ENCODE measurements at places on chromosomes 3 and 15. TPM values are rescaled to one million over a fixed set of nuclear protein-coding genes. Genes with fewer than 3 reads are reported as not detected.

CGGBP1 gene
- 111 TPM for total RNA-seq

- no peaks in the 10 kb centered on the region for H3K36me3 ChIP-seq
- H3K27ac ChIP-seq, result no peak overlapping the region
- H3K4me3 ChIP-seq, result no peak overlapping the region
- peaks cover 20% of the 10 kb centered on the region for H3K27me3 ChIP-seq
- no peak for DNase-seq
These were observed 47.5 kb downstream of the CORO2B start for GRCh38 chr15:68626283-68626682.

DNA sequence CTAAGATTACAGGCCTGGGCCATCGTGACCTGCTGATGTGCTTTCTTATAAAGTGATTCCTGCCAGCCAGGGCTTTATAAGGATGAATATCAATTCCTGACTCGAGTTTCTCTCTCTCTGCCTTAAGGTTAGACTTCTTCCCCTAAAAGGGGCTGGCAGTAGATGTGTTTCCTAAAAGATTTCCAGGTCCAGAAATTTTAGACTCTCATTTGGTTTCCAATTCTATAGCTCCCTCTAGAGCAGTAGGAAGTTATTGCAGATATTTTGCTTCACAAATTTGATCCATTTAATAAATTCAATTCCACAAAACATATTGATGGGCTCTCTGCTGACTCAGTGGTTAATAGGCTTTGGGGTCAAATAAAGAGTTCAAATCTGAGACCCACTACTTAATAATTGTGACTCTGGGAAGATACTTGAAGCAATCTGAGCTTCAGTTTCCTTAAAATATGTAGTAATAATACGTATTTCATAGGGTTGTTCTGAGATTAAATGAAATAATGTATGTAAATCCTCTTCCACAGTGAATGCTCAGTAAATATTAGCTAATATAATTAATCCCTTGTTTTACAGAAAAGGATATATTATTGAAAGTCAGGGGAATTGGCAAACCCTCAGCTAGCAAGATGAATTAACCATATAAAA, 2.1 kb downstream of the TRIM69 start:
- H3K36me3 ChIP-seq, result peaks cover 6% of the 10 kb centered on the region
- H3K27me3 ChIP-seq, result no peaks in the 10 kb centered on the region
- H3K4me3 ChIP-seq, result peak overlapping the region; percentile 73
- peaks cover 38% of the 10 kb centered on the region for H3K4me1 ChIP-seq
- peak overlapping the region; percentile 51 for H3K27ac ChIP-seq
- no peak for DNase-seq

- H3K27ac ChIP-seq, result no peak overlapping the region
- no peaks in the 10 kb centered on the region for H3K4me1 ChIP-seq
- peaks cover 9% of the 10 kb centered on the region for H3K27me3 ChIP-seq
These were observed 110.7 kb upstream of the IL12A start for GRCh38 chr3:159877924-159878323.

GRCh38 chr3:178117641-178118040, 418.6 kb upstream of the KCNMB2 start:
- no peaks in the 10 kb centered on the region for H3K36me3 ChIP-seq
- no peak for DNase-seq
- H3K27ac ChIP-seq, result no peak overlapping the region
- H3K4me3 ChIP-seq, result no peak overlapping the region

DNA sequence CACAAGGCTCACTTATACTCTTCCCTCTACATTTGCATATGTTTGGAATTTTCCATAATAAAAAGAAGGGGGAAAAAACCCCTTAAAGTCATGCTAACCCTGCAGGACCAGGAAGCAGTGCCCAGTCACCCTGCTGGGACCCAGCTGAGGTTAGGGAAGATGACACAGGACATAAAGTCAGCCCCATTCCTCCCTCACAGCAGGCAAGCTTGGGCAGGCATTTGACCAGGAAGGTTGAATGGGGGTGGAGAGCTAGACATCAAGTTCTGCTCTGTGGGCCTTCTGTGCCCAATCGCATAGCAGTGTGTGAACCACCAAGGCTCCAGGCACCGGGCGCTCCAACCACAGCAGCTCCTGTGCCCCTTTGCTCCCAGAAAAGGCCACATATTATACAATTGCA, 7.1 kb upstream of the HDAC11 start:
- no peaks in the 10 kb centered on the region for H3K36me3 ChIP-seq
- H3K27ac ChIP-seq, result no peak overlapping the region
- H3K4me1 ChIP-seq, result no peaks in the 10 kb centered on the region
- H3K27me3 ChIP-seq, result peaks cover 11% of the 10 kb centered on the region
- no peak overlapping the region for H3K4me3 ChIP-seq
- no peak for DNase-seq

- no peak for DNase-seq
- no peak overlapping the region for H3K4me3 ChIP-seq
- peaks cover 2% of the 10 kb centered on the region for H3K27me3 ChIP-seq
- H3K27ac ChIP-seq, result no peak overlapping the region
These were observed 14.6 kb upstream of the TFRC start for GRCh38 chr3:196096382-196096953.

- H3K27me3 ChIP-seq, result peaks cover 11% of the 10 kb centered on the region
- H3K27ac ChIP-seq, result no peak overlapping the region
- H3K4me1 ChIP-seq, result no peaks in the 10 kb centered on the region
These were observed 86.2 kb downstream of the FBN1 start for GRCh38 chr15:48559285-48559684.

- no peak for DNase-seq
- H3K27me3 ChIP-seq, result peaks cover 36% of the 10 kb centered on the region
- peaks cover 1% of the 10 kb centered on the region for H3K4me1 ChIP-seq
- H3K36me3 ChIP-seq, result no peaks in the 10 kb centered on the region
These were observed 37.4 kb upstream of the CCDC174 start for GRCh38 chr3:14614189-14614588.

DNA sequence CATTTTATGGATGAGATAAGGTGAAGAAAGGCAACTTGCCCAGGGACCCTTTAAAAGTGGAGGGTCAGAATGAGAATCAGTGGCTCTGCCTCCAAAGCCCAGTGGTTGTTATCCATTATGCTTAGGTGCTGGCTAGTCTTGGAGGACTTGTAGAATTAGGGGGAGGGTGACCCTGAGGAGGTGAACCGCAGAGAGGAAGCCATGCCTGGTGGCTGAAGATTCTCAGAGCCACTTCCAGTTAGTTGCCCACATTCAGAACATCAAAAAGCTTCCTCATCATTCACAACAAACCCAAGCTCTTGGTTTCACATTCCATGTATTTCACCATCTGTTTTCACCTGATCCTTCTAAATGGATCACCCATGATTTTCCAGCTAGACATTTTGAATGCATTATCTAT, 11.2 kb downstream of the EBLN2 start:
- H3K36me3 ChIP-seq, result no peaks in the 10 kb centered on the region
- H3K4me1 ChIP-seq, result peaks cover 33% of the 10 kb centered on the region
- no peak for DNase-seq
- H3K4me3 ChIP-seq, result peak overlapping the region; percentile 12
- no peaks in the 10 kb centered on the region for H3K27me3 ChIP-seq

GRCh38 chr3:146177072-146177471, 16.1 kb upstream of the PLOD2 start:
- no peaks in the 10 kb centered on the region for H3K36me3 ChIP-seq
- no peak overlapping the region for H3K27ac ChIP-seq
- H3K4me3 ChIP-seq, result no peak overlapping the region
- no peaks in the 10 kb centered on the region for H3K27me3 ChIP-seq

- H3K27ac ChIP-seq, result peak overlapping the region; percentile 89
- H3K27me3 ChIP-seq, result no peaks in the 10 kb centered on the region
- H3K4me1 ChIP-seq, result peaks cover 87% of the 10 kb centered on the region
- no peak for DNase-seq
- peak overlapping the region; percentile 59 for H3K4me3 ChIP-seq
These were observed 22.0 kb downstream of the TGFBR2 start for GRCh38 chr3:30628205-30628900.

DNA sequence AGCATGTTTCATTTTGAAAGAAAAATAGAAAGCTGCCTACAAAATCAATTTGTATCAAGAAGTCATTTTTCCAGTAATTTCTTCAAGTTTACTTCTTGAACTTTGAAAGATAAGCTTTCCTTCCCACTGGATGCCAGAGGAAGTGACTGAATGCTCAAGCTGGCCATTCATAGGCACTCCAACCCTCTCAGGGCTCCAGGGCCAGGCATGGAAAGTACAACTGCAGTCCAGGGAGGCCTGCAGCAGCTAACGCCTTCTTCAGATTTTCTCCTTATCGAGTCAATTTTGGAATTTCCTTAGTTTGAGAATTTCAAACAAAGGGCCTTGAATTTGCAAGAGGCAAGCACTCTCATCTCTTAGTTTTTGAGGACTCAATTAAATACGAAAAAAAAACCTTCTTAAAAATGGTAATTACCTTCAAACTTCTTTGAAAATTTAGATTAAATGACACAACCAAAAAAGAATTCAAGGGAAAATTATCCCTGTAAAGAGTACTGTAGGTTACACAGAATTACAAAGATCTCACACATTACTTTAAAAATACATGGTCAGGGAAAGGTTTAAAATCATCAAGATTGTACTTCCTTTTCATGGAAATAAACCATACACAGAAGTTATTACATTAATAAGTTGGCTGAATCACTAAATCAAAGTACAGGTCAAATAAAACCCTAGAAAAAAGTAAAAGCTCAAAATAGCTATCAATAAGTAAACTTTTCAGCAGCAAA, 2.5 kb downstream of the UBP1 start:
- H3K27me3 ChIP-seq, result no peaks in the 10 kb centered on the region
- peak overlapping the region; percentile 97 for H3K4me3 ChIP-seq
- peak overlapping the region; percentile 93 for H3K27ac ChIP-seq
- peaks cover 41% of the 10 kb centered on the region for H3K4me1 ChIP-seq
- peaks cover 3% of the 10 kb centered on the region for H3K36me3 ChIP-seq
- no peak for DNase-seq

GOLGA8S gene
- total RNA-seq, result 1.2 TPM

- no peak overlapping the region for H3K27ac ChIP-seq
- no peaks in the 10 kb centered on the region for H3K27me3 ChIP-seq
- no peak overlapping the region for H3K4me3 ChIP-seq
- no peak for DNase-seq
- H3K36me3 ChIP-seq, result no peaks in the 10 kb centered on the region
These were observed 295.2 kb downstream of the VGLL3 start for GRCh38 chr3:86695752-86696151.

IL17RC gene
- total RNA-seq, result not detected

- peaks cover 43% of the 10 kb centered on the region for H3K27me3 ChIP-seq
- H3K4me3 ChIP-seq, result no peak overlapping the region
- H3K27ac ChIP-seq, result no peak overlapping the region
These were observed 51.9 kb upstream of the ETV5 start for GRCh38 chr3:186160691-186161243.

- peaks cover 53% of the 10 kb centered on the region for H3K27me3 ChIP-seq
- no peaks in the 10 kb centered on the region for H3K36me3 ChIP-seq
- H3K4me1 ChIP-seq, result no peaks in the 10 kb centered on the region
- H3K27ac ChIP-seq, result no peak within 1 kb of the TSS
- no peak within 1 kb of the TSS for H3K4me3 ChIP-seq
These were observed at the start of gene SEMA6D for GRCh38 chr15:47717036-47717612. Gene SEMA6D (plus strand): TSS chr15:47717505. CDS start chr15:47759799, 42,294 bp downstream.

GCNT3 gene
- not detected for total RNA-seq

DNA sequence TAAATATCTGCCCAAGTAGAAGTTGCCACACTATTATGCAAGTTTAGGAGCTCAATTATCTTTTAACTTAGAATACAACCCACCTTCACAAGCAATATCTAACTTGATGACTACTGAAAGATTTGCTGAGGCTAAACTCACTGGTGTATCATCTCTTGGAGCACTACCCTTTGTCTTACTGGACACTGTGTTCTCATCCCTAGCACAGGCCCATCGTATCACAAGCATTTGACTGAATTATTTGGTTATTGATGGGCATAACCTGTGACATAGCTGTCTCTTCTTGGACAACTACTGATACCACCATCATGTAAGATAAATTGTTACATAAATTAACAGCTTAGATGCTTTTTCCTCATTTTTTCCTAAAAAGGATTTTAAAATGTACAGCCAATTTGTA, 216.2 kb upstream of the THBS1 start:
- no peaks in the 10 kb centered on the region for H3K36me3 ChIP-seq
- no peaks in the 10 kb centered on the region for H3K27me3 ChIP-seq
- H3K27ac ChIP-seq, result no peak overlapping the region
- no peaks in the 10 kb centered on the region for H3K4me1 ChIP-seq

DNA sequence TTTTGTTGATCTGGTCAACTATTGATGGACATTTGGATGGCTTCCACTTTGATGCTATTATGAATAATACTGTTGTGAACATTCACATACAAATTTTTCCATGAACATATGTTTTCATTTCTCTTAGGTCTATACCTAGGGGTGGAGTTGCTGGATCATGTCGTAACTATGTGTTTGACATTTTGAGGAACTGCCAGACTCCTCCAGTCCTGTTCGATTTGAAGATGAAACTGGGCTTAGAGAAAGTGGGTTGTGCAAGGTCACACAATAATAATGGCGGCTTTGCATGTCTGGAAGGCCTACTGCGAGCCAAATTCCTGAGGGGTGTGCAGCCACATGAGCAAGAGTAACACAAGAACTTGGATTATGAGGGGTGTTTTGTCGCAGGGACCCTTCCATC, 2.6 kb downstream of the TSEN2 start:
- H3K36me3 ChIP-seq, result peaks cover 2% of the 10 kb centered on the region
- H3K4me3 ChIP-seq, result no peak overlapping the region
- H3K27me3 ChIP-seq, result no peaks in the 10 kb centered on the region
- H3K27ac ChIP-seq, result no peak overlapping the region
- DNase-seq, result no peak
- H3K4me1 ChIP-seq, result peaks cover 27% of the 10 kb centered on the region

GRCh38 chr3:94673876-94674275, 611.0 kb downstream of the NSUN3 start:
- DNase-seq, result no peak
- H3K27ac ChIP-seq, result no peak overlapping the region
- H3K4me1 ChIP-seq, result no peaks in the 10 kb centered on the region
- H3K36me3 ChIP-seq, result no peaks in the 10 kb centered on the region
- H3K27me3 ChIP-seq, result no peaks in the 10 kb centered on the region
- H3K4me3 ChIP-seq, result no peak overlapping the region

DNA sequence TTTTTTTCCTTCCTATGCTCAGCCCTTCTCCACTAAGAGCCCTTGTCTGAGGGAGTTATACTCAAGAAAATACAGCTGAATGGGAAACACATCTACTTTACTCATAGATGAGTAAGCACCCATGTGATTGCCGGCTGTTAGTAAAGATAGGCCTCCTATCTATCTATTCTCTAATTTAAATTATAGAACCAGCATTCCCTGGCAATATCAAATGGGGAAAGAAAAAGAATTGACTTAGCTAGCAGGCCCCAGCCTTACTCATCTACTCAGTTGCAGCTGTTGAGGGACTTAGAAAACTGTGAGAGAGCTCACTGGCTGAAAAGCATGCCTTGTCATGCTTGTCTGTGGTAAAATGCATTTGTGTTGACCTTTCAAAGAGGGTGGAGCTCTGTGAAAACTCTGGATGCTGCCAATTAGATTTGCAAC, 116.9 kb upstream of the LRRFIP2 start:
- DNase-seq, result no peak
- H3K36me3 ChIP-seq, result peaks cover 22% of the 10 kb centered on the region
- no peak overlapping the region for H3K4me3 ChIP-seq
- H3K27ac ChIP-seq, result no peak overlapping the region

GRCh38 chr3:42844412-42844713, 31.3 kb downstream of the CYP8B1 start:
- H3K27ac ChIP-seq, result no peak overlapping the region
- no peaks in the 10 kb centered on the region for H3K27me3 ChIP-seq
- H3K4me1 ChIP-seq, result peaks cover 27% of the 10 kb centered on the region
- H3K4me3 ChIP-seq, result no peak overlapping the region
- peaks cover 5% of the 10 kb centered on the region for H3K36me3 ChIP-seq

ABI3BP gene
- 0.17 TPM for total RNA-seq

All from activated naive CD8-positive, alpha-beta T cell treated with anti-CD3 and anti-CD28 coated beads, Interleukin-2, amount 10 ng/mL, durations not matched to agents 7 days and 5 days (primary cell).